ENCODE measurements at places on chromosomes 7 and 10.

DNA sequence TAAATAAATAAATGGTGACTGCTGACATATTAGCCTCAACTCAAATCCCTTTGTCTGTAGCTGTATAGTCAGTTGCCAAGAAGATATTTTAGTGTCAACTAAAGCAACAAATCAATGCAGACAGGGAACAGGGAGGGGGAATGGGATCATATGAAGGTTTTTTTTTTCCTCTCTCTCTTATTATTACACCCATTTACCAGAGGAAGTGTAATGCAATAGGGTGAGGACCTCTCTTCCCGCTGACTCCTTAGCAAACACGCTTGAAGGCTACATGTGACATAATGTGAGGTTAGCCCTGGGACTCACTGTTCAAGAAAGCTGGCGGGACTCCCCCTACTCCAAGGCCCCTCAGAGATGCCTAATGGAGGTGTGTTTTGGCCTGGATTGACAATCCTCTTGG is 88.2 kb downstream of the CHRM2 start:
- no peak for DNase-seq

- DNase-seq, result no peak
Observed at GRCh38 chr7:90858546-90858945, 262.4 kb downstream of the CDK14 start.

- DNase-seq, result no peak
Observed at GRCh38 chr10:44926751-44927351, 15.7 kb downstream of the TMEM72 start.

GRCh38 chr7:101243646-101244374 is 1.1 kb downstream of the FIS1 start:
- no peak for DNase-seq

- DNase-seq, result no peak
Observed at GRCh38 chr10:70250961-70251680, 17.9 kb upstream of the PPA1 start.

DNA sequence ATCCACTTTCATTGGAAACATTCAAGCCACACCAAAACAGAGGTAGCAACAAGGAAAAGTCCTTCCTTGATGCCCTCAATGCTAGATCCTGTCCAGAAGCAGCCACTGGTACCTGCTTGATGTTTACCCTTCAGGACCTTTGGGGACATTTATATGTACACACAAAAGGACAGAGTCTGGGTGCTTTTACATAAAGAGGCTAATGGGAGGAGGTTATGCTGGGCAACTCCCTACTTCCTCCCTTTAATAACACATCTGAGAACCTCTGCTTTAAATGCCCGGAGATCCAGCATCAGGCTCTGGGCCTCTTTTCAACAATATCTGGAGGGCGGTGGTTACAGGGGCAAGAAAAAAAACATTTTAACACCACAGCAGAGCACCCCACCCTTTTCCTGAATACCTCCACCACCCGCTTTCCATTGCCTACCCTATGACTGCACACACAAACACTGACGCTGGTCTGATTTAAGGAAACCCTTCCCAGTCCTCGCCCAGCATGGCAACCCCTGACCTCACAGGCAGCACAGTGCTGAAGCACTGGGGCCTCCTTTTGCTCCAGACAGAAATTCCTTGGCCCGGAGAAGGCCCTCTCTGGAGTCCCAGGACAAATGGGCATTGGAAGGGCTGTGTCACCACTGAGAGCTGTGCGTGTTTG is 39.3 kb upstream of the DUSP5 start:
- DNase-seq, result no peak

GRCh38 chr10:31687663-31688482 is 240.8 kb downstream of the ARHGAP12 start:
- DNase-seq, result no peak

DNA sequence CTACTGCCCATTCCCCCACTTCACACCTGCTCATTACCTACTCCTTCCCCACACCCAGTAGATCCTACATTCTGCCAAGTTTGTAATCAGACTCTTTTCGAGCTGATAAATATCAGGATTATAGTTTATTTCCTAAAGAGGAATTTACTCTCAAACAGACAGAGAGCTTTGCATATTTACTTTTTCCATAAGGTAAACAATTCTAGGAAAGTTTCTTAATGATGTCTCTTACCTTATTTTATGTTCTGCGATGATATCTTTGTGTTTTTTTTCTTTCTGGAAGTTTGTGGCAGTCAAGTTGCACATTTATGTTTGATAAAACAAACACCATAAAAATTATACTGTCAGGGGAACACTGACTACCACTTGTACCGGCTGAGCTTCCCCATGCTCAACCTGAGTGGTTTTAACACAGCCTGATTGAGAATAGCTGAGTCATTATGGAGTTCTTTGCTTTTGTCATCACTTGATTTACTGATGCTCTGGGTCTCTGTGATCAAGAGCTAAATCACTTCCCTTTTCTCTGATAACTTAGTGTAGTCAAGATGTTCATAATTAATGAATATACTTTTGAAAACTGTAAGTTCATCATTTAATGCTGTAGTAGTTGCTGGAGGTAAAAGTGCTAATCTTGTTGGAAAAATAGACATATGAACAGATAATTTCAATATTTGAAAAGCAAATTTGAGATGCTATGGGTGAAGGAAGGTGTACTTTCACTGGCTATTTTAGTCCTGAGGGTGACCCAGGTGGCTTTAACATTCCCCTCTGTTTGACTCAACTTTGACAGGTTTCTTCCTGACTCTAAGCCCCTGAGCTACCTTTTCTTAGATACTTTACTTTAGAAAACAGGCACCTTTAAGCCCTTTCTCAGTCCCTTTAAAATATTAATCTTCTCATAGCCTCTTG is 1034.5 kb upstream of the LRRTM3 start:
- no peak for DNase-seq

DNA sequence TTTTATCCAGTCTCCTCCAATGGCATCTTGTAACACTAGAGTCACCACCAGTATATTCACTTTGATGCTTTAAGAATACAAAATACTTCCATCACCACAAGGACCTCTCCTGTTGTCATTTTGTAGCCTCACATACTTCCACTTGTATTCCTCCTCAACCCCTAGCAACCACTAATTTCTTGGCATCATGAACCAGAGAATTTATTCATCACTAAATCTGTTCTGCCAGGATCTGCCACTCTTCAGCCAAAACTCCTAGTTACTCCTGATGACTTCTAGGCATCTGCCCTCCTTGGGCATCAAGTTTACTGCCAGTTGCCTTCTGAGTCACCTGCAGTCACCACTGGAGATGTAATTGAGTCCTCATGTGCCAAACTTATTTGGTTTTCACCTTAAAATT is 906.8 kb downstream of the CNTNAP2 start:
- no peak for DNase-seq

- no peak for DNase-seq
Observed at GRCh38 chr10:102619281-102619981, 24.8 kb upstream of the TRIM8 start.

DNA sequence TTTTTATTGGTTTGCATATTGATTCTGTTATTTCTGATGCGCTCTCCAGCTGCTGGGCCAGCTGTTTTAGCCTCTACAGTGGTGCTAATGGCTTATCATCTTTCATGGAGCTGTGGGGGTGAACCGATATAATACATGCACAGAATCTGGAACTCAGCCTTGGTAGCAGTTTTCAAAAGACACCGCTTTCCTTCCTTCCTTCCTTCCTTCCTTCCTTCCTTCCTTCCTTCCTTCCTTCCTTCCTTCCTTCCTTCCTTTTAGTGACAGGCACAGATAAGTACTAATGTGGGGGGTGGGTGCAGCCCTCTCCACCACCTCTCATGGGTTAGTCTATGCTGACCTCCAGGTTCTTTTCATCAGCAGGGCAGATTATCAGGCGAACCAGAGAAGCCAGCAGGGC is 31.9 kb upstream of the C10orf53 start:
- no peak for DNase-seq

GRCh38 chr7:24340727-24341126 is 56.7 kb downstream of the NPY start:
- no peak for DNase-seq

DNA sequence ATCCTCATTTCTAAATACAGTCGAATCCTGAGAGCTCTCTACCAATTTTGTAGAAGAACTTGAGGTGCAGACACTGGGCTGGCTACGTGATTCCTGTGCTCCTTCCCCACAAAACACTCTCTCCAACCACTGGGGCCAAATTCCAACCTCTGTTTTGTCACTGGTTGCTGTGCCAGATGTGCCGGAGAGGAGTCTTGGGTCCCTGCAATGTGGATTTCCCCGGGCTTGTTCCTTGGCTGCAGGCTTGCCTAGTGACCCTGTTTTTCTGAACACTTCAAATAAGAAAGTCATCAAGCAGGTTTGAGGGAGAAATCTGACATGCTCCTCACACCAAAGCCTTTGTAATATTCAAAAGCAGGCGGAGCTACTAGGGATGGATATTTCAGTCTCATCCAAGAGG is 44.4 kb upstream of the AGBL3 start:
- no peak for DNase-seq

DNA sequence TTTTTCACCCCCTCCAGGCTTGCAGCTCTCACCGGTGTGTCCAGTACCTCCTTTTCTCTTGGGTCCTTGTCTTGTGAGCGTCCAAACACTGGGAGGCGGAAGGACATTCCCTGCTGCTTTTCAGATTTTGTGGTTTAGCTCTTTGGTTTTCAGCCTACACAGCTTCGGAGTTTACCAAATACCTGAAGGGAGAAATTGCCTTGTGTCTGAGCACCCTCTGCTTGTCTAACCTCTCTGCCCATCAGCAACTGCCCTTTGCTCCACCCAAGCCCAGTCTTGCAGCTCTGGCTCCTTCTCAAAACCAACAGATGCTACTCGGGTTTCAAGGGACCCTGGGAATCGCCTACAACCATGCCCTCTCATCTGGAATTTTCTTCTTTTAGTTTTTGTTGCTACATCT is 519.1 kb upstream of the IGFBP3 start:
- DNase-seq, result no peak

GRCh38 chr10:93554760-93555432 is 11.6 kb upstream of the FFAR4 start:
- DNase-seq, result no peak

DNA sequence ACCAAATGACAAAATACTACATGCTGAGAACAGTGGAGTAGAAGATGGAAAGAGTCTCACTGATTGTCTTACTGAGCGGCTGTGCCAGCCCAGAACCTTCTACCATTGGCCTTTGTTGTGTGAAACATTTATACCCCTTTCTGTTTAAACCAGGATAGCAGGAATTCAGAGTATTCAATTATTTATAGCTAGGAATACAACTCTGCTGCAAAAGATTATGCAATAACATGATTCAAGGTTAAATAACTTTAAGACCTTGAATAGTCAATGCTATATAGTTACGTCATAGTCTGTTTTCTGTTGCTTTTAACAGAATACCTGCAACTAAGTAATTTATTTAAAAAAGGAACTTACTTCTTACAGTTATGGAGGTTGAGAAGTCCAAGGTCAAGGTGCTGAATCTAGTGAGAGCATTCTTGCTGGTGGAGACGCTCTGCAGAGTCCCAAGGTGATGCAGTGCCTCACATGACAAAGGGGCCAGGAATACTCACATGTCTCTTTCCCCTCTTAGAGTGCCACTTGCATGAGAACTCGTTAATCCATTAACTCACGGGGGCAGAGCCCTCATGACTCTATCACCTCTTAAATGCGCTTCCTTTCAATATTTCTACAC is 371.8 kb downstream of the MDFIC start:
- no peak for DNase-seq

- DNase-seq, result no peak
Observed at GRCh38 chr7:98534493-98534892, 82.6 kb upstream of the NPTX2 start.

GRCh38 chr10:60409202-60409601 is 19.5 kb upstream of the ANK3 start:
- DNase-seq, result no peak

- no peak for DNase-seq
Observed at GRCh38 chr10:112146799-112147198, 36.8 kb downstream of the GPAM start.

DNA sequence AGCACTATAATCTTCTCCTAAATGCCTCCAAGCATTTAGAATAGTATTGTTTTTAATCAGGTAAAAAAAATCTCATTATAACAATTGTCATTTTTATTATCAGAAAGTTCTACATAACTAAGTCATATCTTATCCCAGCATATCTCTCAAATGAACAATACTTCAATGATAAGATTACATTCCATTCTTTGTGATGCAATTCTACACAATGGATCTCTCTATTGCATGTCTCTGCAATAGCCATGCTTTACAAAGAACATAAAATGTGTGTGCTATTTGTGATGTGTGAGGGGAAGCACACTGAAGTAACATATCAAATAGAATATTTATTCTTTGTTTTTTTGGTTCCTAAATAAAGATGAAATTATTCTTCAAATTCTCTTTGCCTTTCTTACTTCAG is 195.7 kb downstream of the TSPAN12 start:
- no peak for DNase-seq

GRCh38 chr7:55966851-55967250 is 2.5 kb downstream of the NIPSNAP2 start:
- DNase-seq, result no peak

DNA sequence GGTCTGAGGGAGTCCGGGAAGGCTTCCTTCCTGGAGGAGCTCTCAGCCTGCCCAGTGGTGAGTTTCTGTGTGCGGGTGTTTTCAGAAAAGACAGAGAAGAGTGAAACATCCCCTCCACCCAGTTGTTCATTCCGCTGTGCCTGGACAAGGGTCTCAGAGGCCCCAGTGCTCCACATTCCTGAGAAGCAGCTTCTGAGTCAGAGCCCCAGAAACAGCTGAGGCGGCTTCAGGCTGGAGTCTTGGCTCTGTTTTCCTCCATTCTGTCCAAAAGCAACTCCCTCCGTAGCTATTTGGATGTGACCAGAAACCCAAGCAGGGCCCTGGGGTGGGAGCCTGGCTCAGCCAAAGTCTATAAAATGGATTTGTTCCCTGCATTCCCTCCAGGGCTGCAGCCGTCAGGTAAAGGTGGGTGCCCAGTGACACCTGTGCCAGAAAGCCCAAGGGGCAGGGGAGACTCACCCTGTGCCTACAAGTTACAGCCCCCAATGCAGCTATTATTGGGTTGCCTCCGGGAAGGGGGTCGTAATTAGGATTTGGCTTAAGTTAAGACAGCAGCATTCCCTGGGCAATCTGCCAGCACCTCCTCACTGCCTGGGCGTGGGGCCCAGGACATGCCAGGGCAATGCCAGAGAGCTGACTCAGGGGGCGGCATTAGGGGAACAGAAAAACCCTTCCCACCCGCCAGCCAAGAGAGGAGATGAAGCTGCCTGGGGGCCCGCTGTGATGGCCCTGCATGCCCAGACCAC is 13.1 kb upstream of the CAMK2G start:
- DNase-seq, result no peak

- DNase-seq, result no peak
Observed at GRCh38 chr7:117248829-117249228, 74.0 kb downstream of the WNT2 start.

- DNase-seq, result no peak
Observed at GRCh38 chr7:99395616-99396327, 12.6 kb downstream of the PDAP1 start.

DNA sequence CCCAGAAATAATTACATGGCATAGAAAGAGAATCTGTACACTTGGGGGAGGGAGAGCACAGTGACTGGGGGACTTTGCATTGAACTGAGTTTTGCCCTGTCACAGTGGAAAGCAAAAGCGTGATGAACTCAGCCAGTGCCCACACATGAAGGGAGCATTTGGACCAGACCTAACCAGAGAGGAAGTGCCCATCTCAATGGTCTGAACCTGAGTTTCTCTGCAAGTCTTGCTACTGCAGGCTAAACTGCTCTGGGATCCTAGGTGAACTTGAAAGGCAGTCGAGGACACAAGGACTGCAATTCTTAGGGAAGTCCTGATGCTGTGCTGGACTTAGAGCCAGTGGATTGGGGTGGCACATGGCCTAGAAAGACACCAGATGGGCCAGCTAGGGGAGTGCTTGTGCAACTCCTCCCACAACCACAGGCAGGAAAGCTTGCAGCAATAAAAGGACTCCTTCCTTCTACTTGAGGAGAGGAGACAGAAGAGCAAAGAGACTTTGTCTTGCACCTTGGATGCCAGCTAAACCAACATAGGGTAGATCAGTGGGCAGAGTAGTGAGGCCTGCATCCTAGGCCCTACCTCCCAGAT is 259.0 kb downstream of the GRM8 start:
- DNase-seq, result no peak
